Cerebellum (tissue), 4 donors: ENCODE measurements at places on chromosomes 11 and 22.

DNA sequence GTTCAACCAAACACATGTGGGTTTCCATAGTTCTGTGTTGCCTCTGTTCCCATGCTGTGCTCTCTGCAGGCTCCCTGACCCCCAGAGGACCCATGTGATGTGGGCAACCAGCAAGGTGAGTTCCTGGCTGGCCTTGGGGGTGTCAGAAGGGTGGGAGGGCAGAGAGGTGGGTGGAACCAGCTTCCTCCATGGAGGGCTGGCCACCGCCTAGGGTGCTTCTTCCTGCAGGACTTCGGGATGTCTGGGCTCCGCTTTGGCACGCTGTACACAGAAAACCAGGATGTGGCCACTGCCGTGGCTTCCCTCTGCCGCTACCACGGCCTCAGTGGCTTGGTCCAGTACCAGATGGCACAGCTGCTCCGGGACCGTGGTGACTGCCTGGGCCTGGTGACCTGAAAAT lies 14.5 kb upstream of the EXT2 start:
- DNase-seq, result no peak

DNA sequence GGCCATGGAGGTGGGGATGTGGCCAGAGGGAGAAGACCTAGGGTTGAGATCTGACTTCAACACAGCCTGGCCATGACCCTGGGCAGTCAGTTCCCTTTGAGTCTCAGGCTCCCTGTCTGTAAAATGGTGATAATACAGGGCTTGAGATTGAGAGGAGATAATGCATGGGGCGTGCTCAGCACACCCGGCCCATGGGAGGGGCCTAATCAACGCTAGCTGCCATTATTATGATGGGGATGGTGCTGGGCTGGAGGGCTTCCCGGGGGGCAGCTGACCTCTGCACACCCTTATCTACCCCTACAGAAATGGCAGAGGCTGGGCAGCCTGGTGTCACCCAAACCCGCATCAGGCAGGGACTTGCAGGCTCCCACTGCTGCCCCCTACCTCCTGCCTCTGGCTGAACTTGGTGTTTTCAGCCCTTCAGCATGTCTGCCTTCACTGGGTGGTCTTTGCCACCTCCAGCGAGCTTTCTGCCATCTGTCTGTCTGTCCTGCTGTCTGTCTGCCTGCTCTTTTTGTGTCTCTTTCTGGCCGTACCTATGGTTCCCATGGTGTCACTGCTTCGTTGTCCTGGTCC lies 84.5 kb downstream of the CACNA1I start:
- no peak for DNase-seq

- no peak for DNase-seq
These were observed 49.5 kb downstream of the IGF2 start for GRCh38 chr11:2089536-2090165.

DNA sequence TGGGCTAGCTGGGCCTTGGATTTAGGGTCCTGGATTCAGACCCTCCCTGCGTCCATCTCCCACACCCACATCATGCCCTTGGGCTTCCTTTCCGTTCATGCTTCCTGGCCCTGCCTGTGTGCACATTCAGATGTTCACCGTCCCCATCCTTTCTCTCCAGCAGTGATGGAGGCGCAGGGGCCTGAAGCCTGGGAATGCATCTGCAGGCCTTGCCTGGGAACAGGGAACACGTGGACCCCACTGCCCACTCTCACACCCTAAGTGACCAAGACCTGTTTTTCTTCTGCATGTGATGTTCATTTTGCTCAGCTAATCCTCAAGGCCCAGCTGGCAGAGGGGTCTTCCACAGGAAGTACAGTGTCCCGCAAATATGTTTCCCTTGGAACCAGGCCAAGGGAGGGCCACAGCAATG lies 91.6 kb upstream of the PARVA start:
- DNase-seq, result no peak

DNA sequence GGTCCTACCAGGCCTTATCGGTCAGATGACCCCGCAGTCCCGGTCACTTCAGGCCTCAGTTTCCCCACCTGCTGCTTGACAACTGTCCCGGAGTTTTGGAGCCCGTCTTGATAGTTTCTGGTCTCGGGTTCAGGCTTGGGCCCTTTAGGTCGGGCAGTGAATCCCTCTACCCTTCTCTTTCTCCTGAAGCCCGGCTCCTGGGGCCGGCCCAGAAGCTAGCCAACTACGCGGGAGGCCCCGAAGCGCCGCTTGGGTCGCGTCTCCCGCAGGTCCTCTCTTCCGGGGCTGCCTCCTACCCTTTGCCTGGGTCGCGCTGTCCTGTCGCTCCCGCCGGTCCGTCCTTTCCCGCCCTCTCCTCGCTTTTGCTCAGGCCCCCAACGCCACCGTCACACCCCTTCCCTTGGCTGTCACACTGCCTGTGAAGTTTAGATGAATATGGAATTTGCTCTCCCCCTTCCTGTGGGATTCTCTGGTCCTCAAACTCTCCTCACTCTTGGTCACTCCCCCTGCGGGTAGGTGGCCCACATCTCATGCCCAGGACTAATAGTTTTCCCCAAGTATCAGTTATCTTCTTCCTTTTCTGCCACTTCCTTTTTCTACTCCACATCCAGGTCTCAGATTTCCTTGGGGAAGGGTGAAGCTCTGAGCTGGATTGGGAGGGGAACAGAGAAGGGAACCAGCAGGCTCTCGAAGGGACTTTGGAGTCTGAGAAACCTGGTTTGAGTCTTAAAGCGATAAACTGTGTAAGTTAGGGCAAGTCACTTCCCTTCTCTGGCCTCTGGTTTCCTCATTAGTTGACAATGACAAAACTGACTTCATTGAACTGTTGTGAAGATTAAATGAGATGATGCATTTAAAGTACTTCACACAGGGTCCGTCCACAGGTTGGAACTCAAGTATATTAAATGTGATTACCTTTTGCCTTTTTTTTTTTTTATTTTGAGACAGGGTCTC lies 790 bp downstream of the RAB1B start:
- DNase-seq, result no peak
